Stomach (tissue), 19 donors: ENCODE measurements at places on chromosomes 11 and 22. TPM values are rescaled to one million over a fixed set of nuclear protein-coding genes. Genes with fewer than 3 reads are reported as not detected.

GRCh38 chr11:66479394-66480116 is 679 bp upstream of the DPP3 start:
- peak overlapping the region; percentile 88 for H3K27ac ChIP-seq
- H3K36me3 ChIP-seq, result peaks cover 41% of the 10 kb centered on the region
- H3K4me3 ChIP-seq, result peak overlapping the region; percentile 61
- peak; percentile 66 for DNase-seq
- H3K4me1 ChIP-seq, result peaks cover 29% of the 10 kb centered on the region

DNA sequence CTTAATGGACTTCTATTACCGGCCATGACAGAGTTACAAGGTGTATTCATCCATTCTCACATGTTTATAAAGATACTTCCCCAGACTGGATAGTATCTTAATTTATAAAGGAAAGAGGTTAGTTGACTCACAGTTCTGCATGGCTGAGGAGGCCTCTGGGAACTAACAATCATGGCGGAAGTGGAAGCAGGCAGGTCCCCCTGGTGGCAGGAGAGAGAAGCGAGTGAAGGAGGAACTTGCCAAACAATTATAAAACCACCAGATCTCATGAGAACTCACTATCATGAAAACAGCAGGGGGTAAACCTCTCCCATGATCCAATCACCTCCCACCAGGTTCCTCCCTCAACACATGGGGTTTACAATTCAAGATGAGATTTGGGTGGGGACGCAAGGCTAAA is 170.0 kb upstream of the PDGFD start:
- no peaks in the 10 kb centered on the region for H3K36me3 ChIP-seq
- H3K27ac ChIP-seq, result no peak overlapping the region
- no peak for DNase-seq
- H3K27me3 ChIP-seq, result no peaks in the 10 kb centered on the region

DNA sequence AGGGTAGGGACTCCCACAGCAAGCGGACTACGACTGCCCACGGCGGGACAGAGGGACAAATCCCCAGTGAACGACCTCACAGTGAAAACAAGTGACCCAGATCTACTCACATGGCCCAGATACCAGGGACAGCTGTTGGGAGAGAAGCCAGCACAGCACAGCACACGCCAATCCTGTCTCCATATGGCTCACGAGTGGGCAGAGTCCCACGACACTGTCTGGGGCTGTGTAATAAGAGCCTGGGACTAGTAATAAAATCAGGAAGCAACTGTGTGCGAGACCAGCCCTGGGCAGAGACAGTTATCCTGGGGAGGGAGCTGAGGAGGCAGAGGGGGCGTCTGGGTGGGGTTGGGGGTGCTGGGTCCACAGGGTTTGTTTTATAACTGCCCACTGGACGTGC is 385.0 kb downstream of the CTTN start:
- DNase-seq, result no peak
- no peak overlapping the region for H3K27ac ChIP-seq
- no peak overlapping the region for H3K4me3 ChIP-seq
- peaks cover 5% of the 10 kb centered on the region for H3K36me3 ChIP-seq
- H3K27me3 ChIP-seq, result no peaks in the 10 kb centered on the region
- no peaks in the 10 kb centered on the region for H3K4me1 ChIP-seq

GRCh38 chr11:132948252-132948651 is 584.0 kb downstream of the OPCML start:
- H3K36me3 ChIP-seq, result no peaks in the 10 kb centered on the region
- H3K4me3 ChIP-seq, result no peak overlapping the region
- no peak for DNase-seq
- peaks cover 22% of the 10 kb centered on the region for H3K27me3 ChIP-seq
- H3K4me1 ChIP-seq, result peaks cover 11% of the 10 kb centered on the region

GRCh38 chr11:8080674-8081590 is at the start of gene TUB:
Gene TUB (plus strand): TSS chr11:8081211. CDS start chr11:8081511, 300 bp downstream.
- peak within 1 kb of the TSS; percentile 70 for H3K4me3 ChIP-seq
- peak; percentile 79 for DNase-seq
- peaks cover 13% of the 10 kb centered on the region for H3K27me3 ChIP-seq

DNA sequence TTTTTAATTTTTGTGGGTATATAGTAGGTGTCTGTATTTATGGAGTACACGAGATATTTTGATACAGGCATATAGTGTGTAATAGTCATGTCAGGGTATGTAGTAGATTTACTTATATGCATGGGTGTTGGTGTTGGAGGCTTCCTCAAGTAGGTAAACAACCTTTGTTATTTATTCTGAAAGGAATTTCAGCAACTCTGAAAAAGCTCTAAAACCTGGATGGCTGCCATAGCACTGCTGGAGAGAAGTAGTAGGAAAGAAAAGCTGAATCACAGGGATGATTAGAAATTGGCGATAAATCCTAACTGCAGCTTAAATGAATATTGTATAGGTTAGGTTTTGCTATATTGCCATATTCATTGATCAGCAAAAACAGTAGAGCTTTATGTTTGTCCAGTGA is 44.4 kb upstream of the ST14 start:
- DNase-seq, result peak; percentile 28
- H3K4me3 ChIP-seq, result no peak overlapping the region
- H3K27me3 ChIP-seq, result no peaks in the 10 kb centered on the region
- H3K4me1 ChIP-seq, result peaks cover 11% of the 10 kb centered on the region

GRCh38 chr11:67698247-67698646 is 23.8 kb upstream of the ALDH3B2 start:
- H3K27ac ChIP-seq, result no peak overlapping the region
- H3K4me3 ChIP-seq, result no peak overlapping the region
- H3K27me3 ChIP-seq, result no peaks in the 10 kb centered on the region
- no peaks in the 10 kb centered on the region for H3K36me3 ChIP-seq
- no peak for DNase-seq

GRCh38 chr11:124928942-124929665 is 6.7 kb downstream of the HEPACAM start:
- DNase-seq, result no peak
- no peak overlapping the region for H3K4me3 ChIP-seq
- H3K27ac ChIP-seq, result no peak overlapping the region
- no peaks in the 10 kb centered on the region for H3K4me1 ChIP-seq

PGA5 gene
- total RNA-seq, result 5,713 TPM

MS4A13 gene
- total RNA-seq, result not detected

CCDC116 gene
- not detected for total RNA-seq

DNA sequence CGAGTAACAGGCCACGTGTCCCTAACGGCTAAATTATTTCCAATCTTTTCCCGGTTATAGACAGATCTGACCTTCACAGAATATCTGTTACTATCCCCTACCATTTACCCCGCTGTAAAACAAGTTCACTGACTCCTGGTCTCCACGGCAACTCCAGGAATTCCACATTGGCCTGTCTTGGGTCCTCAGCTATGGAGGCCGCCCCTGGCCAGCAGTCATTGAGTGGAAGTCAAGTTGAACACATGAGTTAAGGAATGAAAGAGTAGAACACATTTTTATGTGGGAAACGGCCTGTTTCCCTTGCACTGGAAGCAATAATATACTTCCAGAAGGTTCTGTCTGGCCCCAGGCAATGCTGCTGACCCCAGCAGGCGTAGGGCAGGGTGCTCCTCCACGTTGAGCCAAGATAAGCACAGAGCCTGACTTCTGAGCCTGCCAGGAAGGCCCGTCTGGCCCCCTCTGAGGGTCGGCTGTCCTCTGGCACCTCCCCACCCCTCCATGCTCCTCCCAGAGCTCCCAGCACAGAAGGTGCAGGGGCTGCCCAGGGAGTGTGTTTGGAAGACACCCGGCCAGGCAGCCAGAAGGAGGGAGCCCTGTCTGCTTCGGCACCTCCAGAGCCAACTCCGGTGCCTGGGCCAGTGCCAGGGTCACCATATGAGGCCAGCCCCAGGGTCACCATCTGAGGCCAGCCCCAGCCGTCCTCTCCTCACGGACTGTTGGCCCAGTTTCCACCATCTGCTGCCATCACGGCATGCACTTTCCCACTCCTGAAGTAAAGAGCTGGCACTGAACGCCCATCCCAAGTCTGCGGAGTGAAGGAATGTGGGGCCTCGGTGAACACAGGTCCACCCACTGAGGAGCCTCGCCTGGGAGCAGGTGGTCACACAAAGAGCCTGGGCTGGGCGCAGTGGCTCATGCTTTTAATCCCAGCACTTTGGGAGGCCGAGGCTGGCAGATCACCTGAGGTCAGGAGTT is 813.2 kb downstream of the BRD1 start:
- H3K27me3 ChIP-seq, result peaks cover 44% of the 10 kb centered on the region
- no peak overlapping the region for H3K27ac ChIP-seq
- H3K4me3 ChIP-seq, result no peak overlapping the region
- peak; percentile 17 for DNase-seq

HPX gene
- total RNA-seq, result not detected

DNA sequence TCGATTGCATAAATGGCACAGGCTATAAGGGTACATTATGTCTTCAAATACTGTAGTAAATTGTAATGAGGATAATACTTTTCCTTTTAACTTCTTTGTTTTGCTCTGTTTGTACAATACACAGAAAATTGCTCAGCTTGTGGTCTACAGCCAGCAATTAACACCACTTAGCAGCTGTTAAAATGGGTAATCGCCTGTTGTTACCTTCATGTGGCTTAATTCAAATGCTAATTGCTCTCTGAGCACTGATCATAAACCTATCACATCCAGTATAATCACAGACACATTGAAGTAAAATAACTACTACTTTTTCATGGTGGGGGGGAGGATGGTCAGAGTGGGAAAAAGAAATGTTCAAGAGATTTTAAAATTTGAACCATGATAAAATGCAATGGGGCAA is 1164.1 kb upstream of the CNTN5 start:
- no peaks in the 10 kb centered on the region for H3K4me1 ChIP-seq
- no peak overlapping the region for H3K27ac ChIP-seq
- no peak for DNase-seq

- no peak overlapping the region for H3K4me3 ChIP-seq
- peaks cover 5% of the 10 kb centered on the region for H3K4me1 ChIP-seq
- no peaks in the 10 kb centered on the region for H3K36me3 ChIP-seq
- DNase-seq, result peak; percentile 33
Measured at GRCh38 chr11:14566331-14567063, 46.3 kb upstream of the PSMA1 start.

OR52E8 gene
- total RNA-seq, result not detected

DNA sequence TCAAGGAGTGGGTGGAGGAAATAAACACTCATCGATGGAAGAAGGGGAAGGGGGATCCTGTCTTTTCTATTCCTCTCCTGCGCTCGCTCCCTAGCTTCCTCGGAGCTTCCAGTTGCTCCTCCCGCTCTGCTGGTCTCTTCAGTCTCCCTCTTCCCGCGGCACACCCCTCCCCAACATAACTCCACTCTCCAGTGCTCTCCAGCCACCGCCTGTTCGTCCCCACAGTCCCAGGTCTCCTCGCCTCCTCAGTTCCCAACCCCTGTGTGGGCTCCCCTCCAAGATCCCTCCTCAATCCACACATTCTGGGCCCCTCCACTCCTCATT is 438 bp downstream of the ZW10 start:
- H3K36me3 ChIP-seq, result peaks cover 28% of the 10 kb centered on the region
- no peaks in the 10 kb centered on the region for H3K27me3 ChIP-seq
- H3K4me1 ChIP-seq, result peaks cover under 1% of the 10 kb centered on the region

DNA sequence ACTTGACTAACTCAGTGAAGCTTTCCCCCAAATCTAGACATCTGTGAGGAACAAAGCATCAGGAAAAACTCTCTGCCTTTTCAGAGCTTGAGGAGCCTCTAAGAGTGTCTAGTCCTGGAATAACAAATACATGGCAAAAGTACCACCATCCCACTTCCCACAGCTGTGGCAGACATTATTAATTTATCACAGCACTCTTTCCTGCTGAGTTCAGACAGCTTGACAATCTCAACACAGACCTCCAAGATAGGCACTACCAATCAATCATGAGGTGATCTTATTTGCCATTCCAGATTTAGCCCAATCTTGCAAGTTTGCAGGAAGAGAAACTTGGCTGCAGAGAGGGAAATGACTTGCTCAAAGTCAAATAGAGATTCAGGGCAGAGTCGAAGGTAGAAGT is 202.8 kb downstream of the MN1 start:
- H3K36me3 ChIP-seq, result no peaks in the 10 kb centered on the region
- no peak overlapping the region for H3K27ac ChIP-seq
- no peaks in the 10 kb centered on the region for H3K4me1 ChIP-seq
- no peak for DNase-seq

CBLIF gene
- total RNA-seq, result 1,608 TPM

DNA sequence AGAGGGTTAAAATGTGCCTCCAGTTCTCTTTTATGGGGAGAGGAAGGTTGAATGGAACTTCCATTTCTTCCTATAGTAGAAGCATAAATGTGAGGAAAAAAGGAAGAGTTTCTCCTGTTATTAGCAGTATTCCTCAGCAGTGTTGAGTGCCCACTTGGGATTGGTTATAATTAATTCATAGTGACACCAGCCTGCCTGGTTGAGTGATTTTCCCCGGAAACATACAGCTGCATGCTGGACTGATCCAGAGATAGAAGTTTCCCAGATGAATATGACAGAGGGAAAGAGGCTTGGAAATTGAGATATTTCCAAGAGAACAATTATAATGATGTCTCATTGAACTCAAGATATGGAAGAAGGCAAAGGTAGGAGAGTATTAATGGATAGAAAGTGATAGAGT is 28.3 kb downstream of the RAB39A start:
- H3K27me3 ChIP-seq, result no peaks in the 10 kb centered on the region
- no peak for DNase-seq

DNA sequence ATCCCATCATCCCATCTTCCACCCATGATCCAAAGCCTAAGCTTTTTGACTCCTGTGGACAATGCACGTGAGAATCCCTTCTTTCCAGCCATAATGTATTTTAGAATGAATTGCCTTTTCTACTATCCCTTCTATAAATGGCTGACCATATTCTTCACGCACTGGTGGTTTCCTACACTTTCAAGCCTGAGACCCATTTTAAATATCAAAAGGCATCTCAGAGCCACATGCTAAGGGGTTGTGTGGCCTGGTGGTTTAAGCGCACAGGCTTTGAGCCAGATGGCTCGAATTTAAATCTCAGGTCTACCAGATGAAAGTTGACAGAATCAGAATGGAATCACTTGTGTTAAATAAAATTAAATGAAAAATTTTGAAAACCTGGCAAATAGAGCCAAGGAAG is 54.5 kb downstream of the C11orf91 start:
- H3K36me3 ChIP-seq, result no peaks in the 10 kb centered on the region
- no peak overlapping the region for H3K4me3 ChIP-seq
- DNase-seq, result no peak
- H3K27ac ChIP-seq, result no peak overlapping the region

ZP1 gene
- not detected for total RNA-seq

- no peak for DNase-seq
- H3K27ac ChIP-seq, result no peak overlapping the region
Measured at GRCh38 chr22:50175921-50176849, 5.7 kb downstream of the PANX2 start.

- no peak overlapping the region for H3K4me3 ChIP-seq
- DNase-seq, result no peak
- no peaks in the 10 kb centered on the region for H3K27me3 ChIP-seq
Measured at GRCh38 chr11:85745626-85746025, 59.6 kb upstream of the CCDC89 start.
